ENCODE measurements at places on chromosomes 12 and 14. TPM values are rescaled to one million over a fixed set of nuclear protein-coding genes. Genes with fewer than 3 reads are reported as not detected.

DNA sequence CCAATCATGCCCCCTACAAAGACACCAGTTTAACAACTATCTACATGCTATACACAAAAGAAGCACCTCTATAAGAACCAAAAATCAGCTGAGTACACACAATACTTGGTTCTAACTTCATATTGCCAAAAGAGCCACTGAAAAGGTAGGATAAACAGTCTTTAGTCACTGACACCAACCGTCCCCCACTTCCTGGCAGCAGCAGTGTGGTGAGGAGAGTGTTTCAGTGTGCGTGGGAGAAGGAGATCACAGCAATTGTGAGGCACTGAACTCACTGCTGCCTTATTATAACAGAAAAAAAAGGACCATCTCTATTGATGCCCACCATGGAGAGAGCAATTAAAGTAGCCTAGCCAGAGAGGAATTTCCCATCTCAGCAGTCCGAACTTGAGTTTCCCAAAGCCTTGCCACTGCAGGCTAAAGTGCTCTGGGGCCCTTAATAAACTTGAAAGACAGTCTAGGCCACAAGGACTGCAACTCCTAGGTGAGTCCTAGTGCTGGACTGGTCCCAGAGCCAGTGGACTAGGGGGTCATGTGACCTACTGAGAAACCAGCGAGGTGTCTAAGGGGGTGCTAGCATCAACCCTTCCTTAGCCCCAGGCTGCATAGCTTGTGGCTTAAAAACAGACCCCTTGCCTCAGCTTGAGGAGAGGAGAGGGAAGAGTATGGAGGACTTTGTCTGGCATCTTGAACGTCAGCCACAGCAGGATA, 37.1 kb upstream of the LMNTD1 start:
- no peak for DNase-seq

DNA sequence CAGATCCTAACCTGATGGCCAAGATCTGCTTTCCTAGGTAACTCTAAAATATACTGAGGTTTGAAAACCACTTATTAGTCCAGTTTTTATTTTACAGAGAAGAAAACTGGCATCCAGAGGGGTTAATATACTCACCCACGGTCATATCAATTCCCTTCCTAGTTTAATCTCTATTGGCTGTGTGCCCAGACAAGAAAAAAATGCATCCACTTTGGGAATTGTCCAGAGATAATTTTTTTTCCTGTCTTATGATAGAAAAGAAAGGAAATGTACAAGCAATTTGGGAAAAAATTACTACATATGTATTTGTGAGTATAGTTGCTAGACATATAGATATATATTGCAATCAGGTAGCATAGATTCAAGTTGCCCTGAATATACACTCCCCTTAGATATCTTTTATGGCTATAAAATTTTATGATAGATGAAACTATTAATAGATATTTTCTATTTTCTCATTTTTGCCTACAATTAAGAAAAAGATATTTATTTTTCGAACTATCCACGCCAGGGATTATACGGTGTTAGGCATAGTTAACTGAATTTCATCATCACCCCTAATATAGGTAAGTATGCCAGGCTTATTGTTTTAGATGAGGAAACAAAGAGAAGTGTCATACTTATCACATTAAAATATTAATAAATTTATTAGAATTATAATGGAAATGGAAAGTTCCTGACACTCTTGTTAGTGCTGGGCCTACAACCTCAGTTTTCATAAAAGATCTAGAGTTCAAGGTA, 100.5 kb upstream of the SLC38A2 start:
- DNase-seq, result no peak

- peak; percentile 60 for DNase-seq
Observed at GRCh38 chr14:21038441-21039422, 3.4 kb upstream of the RNASE7 start.

DNA sequence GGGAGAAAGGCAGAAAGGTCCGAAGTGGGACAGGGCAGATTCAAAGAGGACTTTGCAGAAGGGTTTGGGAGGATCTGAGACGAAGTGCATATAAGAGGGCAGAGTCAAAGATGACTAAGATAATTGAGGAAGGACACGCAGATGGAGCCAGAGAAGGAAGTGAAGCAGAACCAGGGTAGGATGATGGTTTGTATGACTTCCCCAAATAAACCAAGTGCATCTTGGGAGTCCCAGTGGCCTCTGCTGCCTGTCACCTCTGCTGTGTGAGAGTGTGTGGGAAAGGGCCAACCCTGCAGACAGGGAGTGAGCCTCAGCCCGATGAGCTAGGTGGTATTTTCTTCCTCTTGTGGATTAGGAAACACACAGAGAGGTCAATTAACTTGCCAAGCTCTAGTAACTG, 36.8 kb downstream of the FLVCR2 start:
- no peak for DNase-seq

- no peak for DNase-seq
Observed at GRCh38 chr12:69682110-69682755, 16.9 kb downstream of the BEST3 start.

DNA sequence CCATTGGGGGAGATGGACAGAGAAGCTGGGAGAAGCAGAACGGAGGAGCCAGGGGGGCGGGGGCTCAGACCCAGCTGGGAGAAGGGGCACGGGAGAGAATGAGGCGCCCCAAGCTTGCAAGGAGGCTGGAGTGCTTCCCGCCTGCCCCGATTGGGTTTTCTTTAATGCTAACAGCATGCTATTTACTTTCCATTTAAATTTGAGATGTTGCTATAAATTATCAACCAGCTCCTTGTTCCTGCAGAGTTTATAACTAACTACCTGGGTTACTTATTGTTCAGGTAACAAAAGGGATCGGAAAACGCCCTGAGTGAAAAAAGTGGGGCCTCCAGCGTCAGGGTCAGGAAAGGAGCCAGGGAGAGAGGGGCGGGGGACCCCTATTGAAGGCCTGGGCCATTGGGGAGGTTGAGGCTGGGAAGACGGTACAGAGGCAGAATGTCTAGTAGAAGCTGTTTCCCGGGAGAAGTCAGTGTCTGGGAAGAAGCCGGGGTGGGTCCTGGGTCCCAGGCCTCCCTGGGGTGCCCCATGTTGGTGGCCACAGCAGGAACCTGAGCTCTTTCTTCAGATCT, 2.5 kb downstream of the HNF1A start:
- DNase-seq, result no peak

DNA sequence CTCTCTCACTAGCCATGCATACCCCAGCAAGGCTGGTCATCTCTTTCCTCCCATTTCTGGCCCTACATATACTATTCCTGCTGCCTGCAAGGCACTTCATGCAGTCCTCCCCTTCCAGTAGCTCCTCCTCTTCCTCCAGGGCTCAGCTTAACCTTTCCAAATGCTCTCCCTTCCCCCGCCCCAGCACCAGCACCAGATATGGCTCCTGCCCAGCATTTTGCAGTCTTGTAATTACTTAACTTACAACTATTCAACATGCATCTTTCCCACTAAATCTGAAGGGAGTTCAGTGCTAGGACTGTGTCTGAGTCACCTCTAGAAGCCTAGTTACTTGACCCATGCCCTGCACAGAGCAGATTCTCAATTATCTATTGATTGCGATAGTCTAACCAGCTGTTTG, 1.8 kb upstream of the FBXO21 start:
- peak; percentile 66 for DNase-seq

The BMP4 gene
- 6.8 TPM for total RNA-seq

The M6PR gene
- 162 TPM for total RNA-seq

The NAA25 gene
- 20.0 TPM for total RNA-seq

The KRT74 gene
- total RNA-seq, result not detected

The FRMD6 gene
- total RNA-seq, result 701 TPM

The KRT1 gene
- not detected for total RNA-seq
